ENCODE measurements at places on chromosomes 2 and 18.

DNA sequence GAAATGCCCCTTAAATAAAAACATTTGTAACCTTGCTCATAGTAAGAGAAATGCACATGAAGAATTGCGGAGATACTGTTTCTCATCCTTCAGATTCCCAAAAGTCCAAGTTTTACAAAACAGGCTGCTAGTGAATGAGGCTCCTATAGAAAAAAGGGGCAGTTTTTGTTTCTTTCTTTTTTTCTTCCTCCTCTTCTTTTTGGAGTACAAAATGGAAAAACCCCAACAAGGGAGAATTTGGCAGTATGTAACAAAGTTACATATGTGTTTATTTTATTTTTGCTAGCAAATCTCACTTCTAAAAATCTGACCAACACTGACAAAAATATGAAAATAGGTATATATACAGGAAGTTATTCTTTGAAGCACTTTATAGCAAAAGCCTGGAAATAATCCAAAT, 7.1 kb upstream of the BAZ2B start:
- no peak for DNase-seq

DNA sequence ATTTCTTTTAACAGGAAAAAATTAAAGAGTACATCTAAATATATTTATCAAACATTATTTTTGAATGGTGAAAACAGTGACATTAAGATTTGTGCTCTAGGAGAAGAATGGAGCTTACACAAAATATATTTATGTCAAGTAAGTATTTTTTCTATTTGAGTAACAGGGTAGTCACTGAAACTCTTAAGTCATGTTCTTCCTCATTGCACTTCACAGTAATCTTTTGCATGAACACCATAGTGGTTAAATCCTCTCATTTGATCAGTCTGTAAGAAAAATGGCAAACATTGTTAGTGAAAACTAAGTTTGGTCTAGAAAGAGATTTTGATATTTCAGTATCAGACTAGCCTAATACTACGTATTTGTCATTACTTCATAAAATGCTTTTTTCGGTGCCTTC, 8.1 kb downstream of the GMCL1 start:
- DNase-seq = no peak

GRCh38 chr2:202105025-202105424, 32.0 kb downstream of the KIAA2012 start:
- no peak for DNase-seq

DNA sequence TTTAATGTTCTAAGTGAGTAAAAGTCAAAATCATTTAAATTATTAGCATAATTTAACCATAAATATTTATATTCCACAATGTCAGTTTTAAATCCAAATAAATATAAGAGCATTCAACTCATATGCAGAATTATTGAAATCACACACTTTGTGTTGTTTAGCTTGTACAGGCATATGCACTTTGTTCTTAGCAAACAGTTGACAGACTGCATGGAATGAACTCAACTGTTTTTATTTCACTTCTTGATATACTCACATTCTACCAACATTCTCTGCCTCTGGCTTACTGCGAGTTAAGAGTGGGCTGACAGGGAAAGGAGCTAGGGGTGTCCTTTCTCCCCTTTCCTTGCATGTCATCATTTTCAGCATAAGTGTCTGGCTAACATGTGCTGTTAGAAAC, 7.6 kb upstream of the PIEZO2 start:
- no peak for DNase-seq

- DNase-seq = no peak
Observed at GRCh38 chr2:157784169-157784822, 91.8 kb downstream of the ACVR1 start.
